ENCODE measurements at places on chromosomes 13 and 19.

- DNase-seq: no peak
These were observed 32.6 kb upstream of the IGFL4 start for GRCh38 chr19:46073268-46073922.

GRCh38 chr13:38348861-38349389 is 726 bp upstream of the UFM1 start:
- DNase-seq: no peak

DNA sequence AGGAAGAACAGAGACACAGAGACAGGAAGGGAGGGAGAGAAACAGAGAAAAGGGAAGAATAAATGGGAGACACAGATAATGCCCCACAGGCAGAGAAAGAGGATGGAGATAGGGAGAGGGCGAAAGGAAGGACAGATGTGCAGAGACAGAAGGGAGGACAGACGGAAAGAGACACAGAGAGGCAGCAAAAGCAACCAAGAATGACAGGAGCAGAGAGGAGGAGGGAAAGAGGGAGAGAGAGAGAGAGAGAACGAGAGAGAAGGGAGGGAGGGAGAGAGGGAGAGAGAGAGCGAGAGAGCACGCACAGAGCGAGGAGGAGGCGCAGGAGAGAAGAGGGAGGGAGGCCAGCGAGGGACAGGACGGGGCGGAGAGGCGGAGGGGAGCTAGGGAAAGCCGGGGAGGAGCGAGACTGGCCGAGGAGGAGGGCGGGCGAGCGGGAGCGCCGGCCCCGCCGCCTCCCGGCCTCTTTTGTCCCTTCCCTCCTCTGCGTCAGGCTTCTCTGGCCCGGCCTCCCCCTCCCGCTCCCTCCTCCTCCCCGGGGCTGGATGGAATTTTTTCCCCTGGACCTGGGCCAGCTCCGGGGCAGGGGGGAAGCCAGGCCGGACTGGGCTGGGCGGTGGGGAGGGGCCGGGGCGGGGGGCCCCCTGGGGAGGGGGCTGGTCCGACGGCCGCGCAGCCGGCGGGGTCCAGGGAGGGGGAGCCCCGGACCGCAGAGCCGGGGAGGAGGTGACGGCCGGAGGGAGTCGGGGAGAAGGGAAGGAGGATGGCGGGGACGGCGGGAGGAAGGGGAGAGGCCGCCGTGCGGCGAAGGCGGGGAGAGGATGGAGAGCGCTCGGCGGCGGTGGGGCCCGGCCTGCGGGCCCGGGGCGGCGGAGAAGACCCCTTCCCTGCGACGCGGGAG is 4.2 kb upstream of the SPACA6 start:
- DNase-seq: peak; percentile 89

GRCh38 chr13:99916366-99917103 is 55.0 kb downstream of the ZIC5 start:
- DNase-seq: no peak

GRCh38 chr13:104854007-104854406 is 1681.5 kb downstream of the EFNB2 start:
- DNase-seq: no peak

DNA sequence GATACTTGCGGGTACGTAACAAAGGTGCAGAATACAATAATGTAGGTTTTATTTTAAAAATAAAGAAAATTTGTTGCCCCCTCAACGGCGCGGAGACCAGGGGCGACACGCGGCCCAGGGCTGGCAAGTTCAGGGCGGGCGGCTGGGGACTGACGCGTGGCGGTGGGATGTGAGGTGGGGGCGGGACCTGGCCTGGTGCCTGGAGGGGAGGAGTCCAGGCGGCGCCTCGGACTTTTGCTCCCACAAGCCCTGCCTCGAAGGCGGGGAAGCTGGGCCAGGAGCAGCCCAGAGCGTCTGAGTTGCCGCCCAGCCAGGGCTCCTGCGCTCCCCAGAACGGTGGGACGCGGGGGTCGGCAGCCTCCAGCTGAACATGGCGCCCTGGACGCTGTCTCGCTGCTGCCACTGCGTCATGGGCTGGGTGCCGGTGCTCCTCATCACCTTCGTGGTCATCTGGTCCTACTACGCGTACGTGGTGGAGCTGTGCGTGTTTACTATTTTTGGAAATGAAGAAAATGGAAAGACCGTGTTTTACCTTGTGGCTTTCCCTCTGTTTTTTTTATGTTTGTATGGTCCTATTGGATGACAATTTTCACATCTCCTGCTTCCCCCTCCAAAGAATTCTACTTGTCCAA is 1122.8 kb upstream of the ATXN8OS start:
- DNase-seq: no peak

- DNase-seq: no peak
These were observed 12.1 kb downstream of the NFILZ start for GRCh38 chr19:8642561-8642960.

GRCh38 chr19:6073858-6074708 is 36.2 kb downstream of the RFX2 start:
- no peak for DNase-seq

DNA sequence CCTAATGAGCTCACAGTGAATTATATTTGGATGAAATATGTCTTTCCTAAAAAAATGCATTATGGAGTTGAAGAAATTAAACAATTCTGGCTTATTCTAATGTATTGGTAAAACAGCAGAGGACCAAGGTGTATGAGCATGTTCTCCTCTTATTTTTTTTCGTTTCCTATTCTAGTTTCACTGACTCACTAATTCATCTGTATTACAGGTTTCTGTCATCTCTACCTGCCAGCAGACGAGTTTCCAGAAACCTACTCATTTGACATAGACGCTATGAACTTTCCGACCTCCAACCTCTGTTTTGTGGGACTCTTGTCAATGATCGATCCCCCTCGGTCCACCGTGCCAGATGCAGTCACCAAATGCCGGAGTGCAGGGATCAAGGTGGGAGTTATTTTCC is 20.3 kb downstream of the ATP12A start:
- DNase-seq: no peak

- no peak for DNase-seq
These were observed 1287.7 kb downstream of the UQCRFS1 start for GRCh38 chr19:27925202-27925601.

GRCh38 chr13:23867027-23867491 is 22.1 kb downstream of the MIPEP start:
- DNase-seq: no peak

- no peak for DNase-seq
These were observed 339.1 kb downstream of the FGF9 start for GRCh38 chr13:22009937-22010336.

DNA sequence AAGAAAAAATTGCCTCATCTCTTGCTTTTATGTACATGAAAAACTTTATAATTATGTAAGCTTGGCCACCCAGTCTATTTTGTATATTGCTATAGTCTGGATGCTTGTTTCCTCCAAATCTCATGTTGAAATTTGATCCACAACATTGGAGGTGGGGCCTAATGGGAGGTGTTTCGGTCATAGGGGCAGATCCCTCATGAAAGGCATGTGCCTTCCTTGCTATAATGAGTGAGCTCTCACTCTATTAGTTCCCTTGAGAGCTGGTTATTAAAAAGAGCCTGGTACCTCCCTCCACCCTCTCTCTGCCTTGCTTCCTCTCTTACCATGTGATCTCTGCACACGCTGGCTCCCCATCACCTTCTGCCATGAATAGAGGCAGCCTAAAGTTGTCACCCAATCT is 1005.1 kb downstream of the PCDH9 start:
- DNase-seq: no peak

DNA sequence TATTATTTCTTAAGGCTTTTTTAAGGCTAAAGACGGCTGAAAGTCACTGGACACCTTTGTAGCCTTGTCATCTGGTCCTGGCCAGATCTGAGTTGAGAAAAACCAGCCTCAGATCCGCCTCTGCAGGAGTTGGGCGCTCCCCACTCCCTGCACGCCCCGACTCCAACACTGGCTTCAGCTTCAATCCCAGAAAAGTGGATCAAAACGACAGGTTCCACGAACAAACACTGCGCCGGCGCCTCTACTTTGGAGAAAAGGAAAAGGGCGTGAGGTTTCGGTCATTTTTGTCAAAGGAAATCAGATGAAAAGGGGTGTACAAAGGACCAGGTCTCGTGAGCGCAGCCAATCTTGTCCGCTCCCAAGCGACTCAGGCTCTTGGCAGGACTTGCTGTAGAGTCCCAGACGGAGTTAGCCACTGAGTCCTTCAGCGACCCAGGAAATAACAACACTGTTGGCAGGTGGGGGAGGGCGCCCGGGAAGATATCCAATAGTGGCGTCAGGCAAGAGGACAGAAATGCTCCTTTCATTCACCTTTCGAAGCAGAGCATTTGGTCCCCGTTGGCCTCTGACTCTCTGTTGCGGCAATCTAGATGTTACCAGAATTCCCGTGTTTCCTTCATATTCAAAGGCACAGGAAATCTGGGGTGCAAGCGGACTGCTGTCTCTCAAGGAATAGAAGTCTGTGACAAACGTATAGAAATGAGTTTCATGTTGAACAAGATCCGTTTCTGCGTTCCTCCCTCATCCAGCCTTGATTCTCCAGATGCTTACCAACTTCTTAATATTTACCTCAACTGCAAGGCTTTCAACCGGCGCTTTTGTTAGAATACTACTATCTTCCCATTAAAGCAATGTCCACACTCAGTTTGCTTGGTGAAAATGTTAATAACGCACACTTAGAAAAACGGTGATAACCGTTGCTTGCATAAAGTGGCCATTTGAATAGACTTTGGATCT is 1.8 kb upstream of the CCNA1 start:
- DNase-seq: no peak

DNA sequence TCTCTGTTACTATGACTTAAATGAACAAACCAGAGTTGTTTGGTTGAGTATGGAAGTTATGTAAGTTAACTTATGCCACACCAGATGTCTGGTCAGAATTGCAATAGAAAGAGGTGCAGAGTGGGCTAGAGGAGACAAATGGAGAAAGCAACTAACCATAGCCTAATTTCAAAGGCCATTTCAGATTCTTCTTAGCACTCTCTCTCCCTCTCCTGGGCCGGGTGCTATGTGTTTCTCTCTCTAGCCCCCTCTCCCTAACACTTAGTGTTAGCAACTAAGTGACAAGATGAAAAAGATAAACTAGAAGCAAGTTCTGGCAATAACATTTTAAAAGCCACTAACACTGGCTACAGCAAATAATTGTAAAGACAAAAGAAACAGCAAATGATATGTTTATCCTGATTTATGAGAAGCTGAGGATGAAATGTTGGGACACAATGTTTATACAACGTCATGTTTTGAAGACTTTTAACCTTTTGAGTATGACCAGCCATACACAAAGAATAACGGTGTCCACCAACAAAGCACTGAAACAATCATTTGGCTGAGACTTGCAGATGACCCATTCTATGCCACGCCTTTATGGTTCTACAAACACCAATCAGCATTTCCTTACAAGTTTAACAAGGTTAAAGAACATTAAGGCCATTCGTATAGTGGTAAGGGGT is 18.6 kb downstream of the SERPINE3 start:
- no peak for DNase-seq

DNA sequence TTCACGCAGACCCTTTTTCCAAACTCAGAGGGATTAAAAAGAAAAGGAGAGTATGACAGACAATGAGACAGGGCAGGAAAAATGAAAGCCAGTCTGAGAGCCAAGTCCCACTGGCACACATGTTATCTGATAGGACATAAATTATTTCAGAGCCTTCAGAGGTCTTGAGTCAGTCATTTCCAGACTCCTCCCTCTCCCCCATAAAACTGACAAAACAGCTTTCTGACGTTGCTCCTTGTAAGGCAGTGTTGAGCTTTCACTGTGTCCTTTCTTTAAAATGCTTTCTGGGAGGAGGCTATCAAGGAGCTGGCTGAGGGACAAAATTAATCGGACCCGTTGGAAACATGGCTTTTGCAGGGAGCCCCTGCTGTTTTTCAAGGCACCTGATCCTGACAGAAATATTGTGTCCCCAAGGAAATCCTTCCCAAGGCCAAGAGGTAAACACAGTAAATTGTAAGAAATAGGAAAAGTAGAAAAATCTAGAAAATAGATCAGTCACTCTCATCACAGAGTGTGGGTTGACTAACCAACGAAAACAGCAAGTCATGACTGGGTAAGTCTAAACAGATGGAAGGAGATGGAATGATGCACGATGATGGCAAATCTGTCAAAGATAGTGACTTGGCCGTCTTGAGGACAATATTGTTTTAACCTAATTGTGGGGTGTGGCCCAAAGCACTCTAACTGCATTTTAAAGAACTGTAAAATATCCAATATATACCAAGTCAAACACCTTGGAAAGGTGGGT is 89.7 kb downstream of the DCT start:
- DNase-seq: no peak

GRCh38 chr19:40335855-40336600 is 12.2 kb downstream of the C19orf47 start:
- no peak for DNase-seq

DNA sequence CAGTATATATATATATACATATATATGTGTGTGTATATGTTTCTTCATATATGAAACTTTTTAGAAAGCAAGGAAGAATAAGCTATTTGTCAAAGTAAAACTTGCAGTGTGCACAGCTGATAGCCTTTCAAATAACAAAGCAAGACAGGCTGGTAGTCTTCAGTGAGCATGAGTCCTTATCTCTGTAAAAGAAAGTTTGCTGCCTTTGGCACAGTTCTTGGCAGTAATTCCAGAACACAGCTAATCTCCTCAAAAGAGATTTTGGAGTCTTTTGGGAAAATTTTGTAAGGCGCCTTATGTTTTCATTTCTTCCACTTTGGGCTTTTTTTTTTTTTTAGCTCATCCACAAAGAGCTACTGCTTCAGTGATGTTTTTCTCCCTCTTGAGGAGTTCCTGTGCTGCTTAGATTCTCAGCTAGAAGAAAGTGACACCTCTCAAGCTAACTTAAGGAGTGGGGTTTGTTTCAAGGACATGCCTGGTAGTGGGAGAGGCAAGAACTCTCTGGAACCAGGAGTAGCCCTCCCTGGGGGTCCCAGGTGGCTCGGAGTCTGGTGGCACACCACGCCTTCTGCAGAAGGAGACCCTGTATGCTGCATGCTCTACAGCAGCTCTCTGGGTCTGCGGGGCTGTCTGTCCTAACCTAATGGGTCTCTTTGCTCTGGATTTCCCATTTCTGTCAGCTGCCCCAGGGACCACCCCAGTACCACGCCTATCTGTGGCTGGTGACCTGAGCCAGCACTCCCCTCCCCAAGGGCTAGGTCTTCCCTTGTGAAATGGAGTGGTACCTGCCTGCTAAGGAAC is 58.8 kb downstream of the TNFRSF19 start:
- DNase-seq: no peak

DNA sequence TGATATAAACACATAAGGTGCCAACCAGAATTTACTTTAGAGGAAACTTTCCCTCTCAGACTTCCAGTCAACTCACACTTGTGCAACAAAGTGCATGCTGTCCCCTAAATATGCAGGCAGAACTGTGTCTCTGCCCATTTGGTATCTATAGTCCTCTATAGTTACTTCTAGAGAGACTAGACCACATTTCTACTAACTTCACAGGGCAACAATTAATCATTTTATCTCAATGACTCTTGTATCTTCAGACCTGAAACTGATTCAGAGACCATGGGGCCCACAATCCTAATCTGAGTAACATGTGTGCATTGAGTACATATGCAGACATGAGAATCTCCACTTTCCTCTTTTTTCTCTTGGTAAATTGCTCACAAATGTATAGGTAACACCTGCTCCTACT is 158.1 kb downstream of the ZNF486 start:
- no peak for DNase-seq

GRCh38 chr19:12937093-12937926 is 1.1 kb upstream of the CALR start:
- DNase-seq: no peak

GRCh38 chr19:15837221-15837731 is 21.8 kb upstream of the OR10H1 start:
- no peak for DNase-seq

GRCh38 chr13:71603255-71603654 is 263.7 kb downstream of the DACH1 start:
- no peak for DNase-seq

- DNase-seq: no peak
These were observed 19.3 kb upstream of the RASA3 start for GRCh38 chr13:114151565-114152284.

GRCh38 chr13:40213779-40214178 is 452.7 kb downstream of the FOXO1 start:
- no peak for DNase-seq
